ENCODE measurements at places on chromosomes 1 and 21.

- no peak for DNase-seq
Measured at GRCh38 chr1:20074055-20074724, 4.2 kb downstream of the PLA2G5 start.

DNA sequence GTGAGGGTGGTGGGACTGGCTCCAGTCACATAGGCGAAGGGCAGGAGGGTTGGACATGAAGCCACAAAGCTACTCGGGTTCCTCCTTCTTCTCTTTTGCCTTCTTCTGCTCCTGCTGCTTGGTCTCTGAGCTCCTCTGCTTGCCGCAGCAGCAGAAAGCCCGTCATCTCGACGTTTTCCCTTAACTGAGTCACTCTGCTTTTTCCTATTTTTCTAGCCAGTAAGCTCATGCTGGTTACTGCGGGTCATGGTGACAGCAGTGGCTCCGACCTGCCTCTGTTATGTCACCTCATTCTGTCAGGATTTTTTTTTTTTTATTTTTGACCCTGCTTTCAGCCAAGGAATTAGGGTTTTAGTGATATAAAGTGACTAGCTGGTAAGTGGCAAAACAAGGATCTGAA lies 2.6 kb upstream of the FMOD start:
- no peak for DNase-seq

DNA sequence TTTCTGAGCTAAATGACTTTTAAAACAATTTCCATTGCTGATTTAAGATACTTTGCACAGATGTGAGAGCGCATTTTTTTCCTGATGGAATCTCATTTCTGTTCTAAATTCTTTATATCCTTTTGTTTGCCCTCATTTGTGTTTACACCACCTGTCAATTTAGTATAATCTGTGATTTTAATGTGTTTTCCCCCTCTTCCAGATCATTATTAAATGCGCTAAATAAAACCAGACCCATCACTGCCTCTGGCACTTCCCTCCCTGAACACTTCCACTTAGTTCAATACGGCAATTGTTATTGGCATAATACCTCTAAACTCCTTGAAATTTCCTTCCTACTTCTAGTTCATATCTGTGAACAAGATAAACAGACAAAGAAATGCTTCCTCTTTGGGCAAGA lies 186.9 kb upstream of the ADGRL2 start:
- no peak for DNase-seq

DNA sequence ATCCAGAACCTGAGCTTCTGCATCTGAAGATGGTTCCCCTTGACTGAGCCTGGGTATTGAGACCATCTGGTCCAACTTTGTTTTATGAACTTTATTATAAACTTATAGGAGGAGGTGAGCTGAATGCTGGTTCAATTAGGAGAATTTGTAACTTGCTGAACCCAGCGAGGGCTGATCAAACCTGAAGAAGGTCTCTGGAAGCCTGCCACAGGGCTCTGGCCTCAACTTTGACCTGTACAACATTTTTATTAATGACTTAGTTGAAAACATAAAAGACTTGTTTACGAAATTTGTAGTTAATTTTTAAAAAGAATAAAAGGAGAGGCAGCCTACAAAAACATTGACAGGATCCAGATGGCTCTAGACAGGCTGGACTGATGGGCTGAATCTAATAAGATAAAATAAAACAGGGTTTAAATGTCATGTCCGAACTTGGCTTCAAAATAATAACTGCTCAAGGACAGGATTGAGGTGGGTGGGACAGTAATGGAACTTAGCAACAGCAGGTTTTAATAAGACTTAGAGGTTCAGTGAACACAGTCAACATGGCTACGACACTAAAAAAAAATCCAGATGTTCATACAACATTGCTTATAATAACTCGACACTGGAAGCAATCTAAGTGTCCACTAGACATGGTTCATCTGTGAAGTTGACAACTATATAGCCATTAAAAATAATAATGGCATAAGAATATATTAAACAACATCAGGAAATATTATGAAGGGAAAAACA lies 53.4 kb upstream of the GJB5 start:
- no peak for DNase-seq

GRCh38 chr1:172699111-172699510 lies 40.2 kb downstream of the FASLG start:
- DNase-seq = peak; percentile 60
